ENCODE measurements at places on chromosomes 11 and 22.

- no peak for DNase-seq
Measured at GRCh38 chr11:70192666-70193410, 10.3 kb upstream of the FADD start.

GRCh38 chr11:73267122-73267846, 4.9 kb upstream of the P2RY6 start:
- DNase-seq, result no peak

DNA sequence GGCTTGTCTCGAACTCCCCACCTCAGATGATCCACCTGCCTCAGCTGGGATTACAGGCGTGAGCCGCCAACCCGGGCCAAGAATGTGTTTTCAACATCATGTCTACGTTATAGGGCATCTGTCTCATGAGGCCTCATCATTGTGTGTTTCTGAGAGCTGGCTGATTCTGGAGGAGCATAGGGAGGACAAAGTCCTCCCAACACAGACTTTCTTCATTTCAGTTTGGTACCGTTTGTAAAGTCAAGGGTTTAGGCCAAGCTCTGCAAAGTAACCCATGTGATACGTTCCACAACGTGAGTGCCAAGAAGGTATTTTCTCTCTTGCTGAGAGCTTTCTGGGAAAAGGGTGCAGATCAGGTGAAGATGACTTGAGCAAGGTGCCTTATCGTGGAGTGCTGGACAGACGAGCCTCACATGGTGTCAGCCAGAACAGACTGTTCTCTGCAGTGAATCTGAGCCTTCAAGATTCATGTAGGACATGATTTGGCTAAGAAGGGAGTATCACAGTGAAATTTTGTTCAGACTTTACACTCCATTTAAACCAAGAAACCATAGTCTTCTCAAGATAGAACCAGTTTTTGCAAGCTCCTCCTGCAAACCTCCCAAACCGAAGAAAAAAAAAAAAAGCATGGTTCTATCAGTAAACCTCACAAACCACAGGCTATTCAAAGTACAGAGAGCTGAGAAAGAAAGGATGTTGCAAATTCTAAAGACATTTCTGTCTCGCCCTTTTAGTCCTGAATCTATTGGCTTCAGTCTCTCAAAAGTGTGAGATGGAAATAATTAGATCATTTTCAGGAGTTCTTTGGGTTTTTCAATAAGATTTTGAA, 71.7 kb downstream of the DBX1 start:
- DNase-seq, result no peak

- DNase-seq, result no peak
Measured at GRCh38 chr11:85627332-85627997, at the start of gene DLG2. TSS of gene DLG2 (minus strand) at chr11:85627344.

DNA sequence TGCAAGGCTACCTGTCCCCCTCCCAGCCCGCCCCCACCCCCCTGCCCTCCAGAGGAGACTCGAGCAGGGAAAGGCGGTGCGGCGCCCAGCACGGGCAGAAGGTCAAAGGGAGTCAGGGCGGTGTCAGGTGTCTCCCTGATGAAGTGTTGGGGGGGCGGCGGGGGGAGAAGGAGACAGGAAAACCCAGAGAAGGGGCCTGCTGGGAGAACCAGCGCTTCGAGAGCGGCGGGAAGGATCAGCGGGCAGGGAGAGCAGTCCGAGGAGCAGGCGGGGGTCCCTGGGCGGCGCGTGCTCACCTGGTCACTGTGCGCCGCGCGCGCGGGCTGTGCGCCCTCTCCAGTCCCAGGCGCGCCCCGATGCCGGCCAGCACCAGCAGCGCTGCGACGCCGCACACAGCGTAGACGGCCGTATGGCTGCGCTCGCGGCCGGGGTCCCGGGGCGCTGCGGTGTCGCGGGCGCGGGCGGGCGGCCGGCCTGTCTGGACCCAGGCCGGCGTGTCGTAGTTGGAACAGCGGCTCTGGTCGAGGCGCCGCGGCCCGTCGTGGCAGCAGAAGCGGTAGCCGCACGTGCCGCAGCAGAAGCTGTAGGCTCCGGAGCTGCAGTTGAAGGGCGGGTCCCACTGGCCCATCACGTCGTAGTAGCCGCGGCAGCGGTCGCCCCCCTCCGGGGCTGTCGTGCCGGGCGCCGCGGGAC, 886 bp downstream of the SHISA8 start:
- DNase-seq, result no peak

- DNase-seq, result no peak
Measured at GRCh38 chr11:47056261-47056915, 119.8 kb downstream of the CSTPP1 start.

- no peak for DNase-seq
Measured at GRCh38 chr11:119617340-119617713, 111.7 kb downstream of the NECTIN1 start.

- no peak for DNase-seq
Measured at GRCh38 chr11:123186286-123186685, 8.8 kb downstream of the CLMP start.

DNA sequence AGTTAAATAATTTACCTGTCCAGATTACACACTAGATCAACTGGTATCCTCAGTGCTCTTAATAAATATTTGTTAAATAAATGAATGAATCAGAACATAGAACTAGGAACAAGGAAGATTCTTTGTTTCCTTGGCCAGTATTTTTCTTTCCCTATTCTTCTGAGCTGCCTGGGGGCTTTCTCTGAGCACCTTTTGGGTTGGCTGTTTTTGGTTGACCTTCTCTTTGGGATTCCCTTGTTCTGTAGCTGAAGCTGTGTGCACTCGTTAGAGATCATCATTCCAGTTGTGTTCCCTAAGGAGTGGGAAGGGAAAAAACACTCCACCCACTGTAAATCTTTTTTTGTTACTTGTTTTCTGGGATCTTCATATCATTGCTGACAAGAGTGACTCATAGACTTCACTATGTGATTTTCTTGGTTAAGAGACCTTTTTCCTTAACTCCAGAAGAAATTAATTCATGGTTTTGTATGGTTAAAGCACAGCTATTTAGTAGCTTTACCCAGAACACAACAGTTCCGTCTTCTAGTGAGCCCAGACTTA, 84.3 kb downstream of the STIM1 start:
- no peak for DNase-seq

DNA sequence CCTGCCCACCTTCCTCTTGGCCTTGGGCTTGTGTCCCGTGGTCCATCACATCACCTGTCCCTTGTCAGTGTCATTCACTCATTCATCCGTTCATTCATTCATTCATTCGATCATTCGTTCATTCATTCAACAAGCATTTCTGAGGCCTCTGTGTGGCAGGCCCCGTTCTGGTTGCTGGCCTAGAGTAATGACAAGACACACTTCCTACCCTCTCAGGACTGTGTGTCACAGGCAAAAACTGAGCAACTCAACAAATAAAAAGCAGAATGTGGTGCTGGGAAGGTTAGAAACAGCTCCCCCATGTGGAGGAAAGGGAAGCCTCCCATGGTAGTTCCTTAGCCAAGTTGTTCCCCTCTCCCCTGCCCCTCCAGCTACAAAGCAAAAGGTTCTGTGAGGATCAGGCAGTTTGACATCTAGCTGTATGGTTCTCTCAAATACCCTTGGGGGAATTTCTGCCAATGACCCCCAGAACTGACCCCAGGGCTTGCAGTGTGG, 1.6 kb upstream of the OMP start:
- DNase-seq, result no peak

GRCh38 chr11:61654397-61654829, 25.8 kb upstream of the DAGLA start:
- DNase-seq, result no peak

Data from NCI-H524 treated with DMSO at 0.1 percent for 48 hours (cell line).